ENCODE measurements at places on chromosomes 6 and 20. TPM values are rescaled to one million over a fixed set of nuclear protein-coding genes. Genes with fewer than 3 reads are reported as not detected.

The SLC12A5 gene
- 1.1 TPM for total RNA-seq

The SCRT2 gene
- not detected for total RNA-seq

- DNase-seq, result no peak
Measured at GRCh38 chr6:15061908-15062515, 183.9 kb upstream of the JARID2 start.

DNA sequence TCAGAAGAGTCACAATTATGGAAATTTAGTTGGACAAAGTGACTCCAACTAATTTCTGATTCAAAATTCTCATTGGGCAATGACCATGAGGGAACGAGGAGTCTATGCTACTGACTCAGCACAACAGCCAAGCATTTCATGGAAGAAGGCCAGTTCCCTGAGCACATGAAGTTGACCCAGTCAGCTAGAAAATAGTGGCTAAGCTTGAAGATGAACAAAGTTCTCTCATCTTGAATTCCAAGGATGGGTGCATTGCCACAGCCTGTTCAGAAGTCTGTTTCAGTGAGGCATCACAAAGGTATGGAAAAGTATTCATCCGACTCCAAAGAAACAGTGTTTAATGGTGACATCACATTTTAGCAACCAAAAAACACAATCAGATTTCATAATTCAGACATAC lies 676.9 kb downstream of the HACE1 start:
- no peak for DNase-seq

DNA sequence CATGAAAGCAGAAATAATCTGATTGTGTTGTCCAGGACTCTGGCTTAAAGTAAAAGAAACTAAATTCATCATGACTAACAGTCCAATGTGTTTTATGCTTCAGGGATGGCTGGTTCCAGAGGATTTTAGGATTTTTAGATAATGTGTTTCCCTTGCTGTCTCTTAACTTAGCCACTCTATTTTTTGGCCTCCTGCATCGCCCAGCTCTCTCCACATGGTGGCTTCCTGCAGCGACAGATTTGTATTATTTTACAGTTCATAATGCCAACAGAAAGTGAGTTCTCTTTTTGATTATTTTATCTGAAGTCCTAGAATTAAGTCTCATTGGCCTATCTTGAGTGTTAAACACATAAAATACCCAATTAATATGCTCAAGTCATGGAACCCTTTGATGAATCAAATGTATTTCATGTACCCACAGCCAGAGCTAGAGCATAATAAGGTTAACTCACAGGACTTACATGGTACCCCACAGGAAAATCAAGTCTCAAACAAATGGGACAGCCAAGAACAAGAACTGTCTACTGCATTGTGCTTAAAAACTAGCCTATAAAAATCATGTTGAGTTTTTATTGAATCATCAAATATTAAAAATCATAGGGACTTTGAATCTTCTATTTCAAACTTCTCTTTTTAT lies 582.5 kb downstream of the DOK5 start:
- no peak for DNase-seq

DNA sequence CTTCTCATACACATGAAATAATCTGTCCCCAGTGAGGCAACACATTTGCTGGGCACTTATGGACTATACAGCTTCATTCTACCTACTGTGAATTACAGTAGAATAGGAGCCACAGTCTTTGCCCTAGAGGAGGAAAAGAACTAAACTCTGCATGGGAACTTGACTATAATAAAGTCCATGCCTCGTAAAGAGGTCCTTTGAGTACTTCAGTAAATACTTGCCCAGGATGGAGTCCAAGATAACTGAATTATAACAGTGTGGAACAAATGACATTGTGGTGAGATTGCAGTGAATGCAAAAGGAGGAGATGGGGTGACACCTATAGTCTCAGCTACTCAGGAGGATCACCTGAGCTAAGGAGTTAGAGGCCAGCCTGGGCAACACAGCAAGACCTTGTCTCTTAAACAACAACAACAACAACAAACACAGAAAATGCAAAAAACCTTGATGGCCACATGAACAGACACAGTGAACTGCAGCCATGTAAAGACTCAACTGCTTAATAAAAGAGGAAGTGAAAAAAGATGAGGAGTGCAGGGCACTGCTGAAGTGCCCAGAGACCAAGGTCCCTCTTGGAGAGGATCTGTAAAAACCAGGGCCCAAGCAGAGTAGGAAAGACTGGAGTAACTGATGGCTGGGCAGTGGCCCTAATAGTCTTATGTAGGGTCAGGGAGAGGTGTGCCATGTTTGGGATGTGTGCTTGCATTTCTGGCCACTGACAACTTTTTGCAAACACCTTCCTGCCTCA lies 3.7 kb downstream of the MRPS18A start:
- DNase-seq, result no peak

DNA sequence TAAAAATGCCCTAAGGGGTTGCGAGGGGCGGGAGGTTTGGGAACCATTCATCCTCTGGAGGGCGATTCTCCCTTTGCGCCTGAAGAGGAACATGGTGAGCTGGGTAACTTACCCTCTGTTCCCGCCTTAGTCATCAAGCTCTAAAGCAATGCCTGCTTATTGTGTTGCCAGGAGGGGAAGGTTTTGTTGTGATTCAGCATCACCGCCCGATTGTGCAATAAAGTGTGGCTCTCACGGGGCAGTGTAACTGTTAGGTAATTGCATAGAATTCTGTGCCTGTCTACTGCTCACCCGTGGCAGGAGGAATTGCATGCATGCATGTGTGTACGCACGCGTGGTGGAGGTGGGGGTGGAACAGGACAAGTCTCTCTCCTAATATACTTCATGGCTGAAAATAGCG lies 95.5 kb upstream of the AGPAT4 start:
- no peak for DNase-seq

The IL20RA gene
- 19.3 TPM for total RNA-seq

- DNase-seq, result no peak
Measured at GRCh38 chr6:112216662-112217551, 37.5 kb downstream of the LAMA4 start.

The SOBP gene
- 31.3 TPM for total RNA-seq

- no peak for DNase-seq
Measured at GRCh38 chr6:82862543-82862942, 203.1 kb downstream of the UBE3D start.

The IL17A gene
- total RNA-seq, result not detected

GRCh38 chr20:60453388-60454246 lies 495.4 kb downstream of the CDH26 start:
- no peak for DNase-seq

The LY6G5C gene
- total RNA-seq, result 2.3 TPM

GRCh38 chr6:169692516-169692915 lies 9.3 kb downstream of the WDR27 start:
- DNase-seq, result no peak

- no peak for DNase-seq
Measured at GRCh38 chr6:87763901-87764300, 61.9 kb upstream of the AKIRIN2 start.

DNA sequence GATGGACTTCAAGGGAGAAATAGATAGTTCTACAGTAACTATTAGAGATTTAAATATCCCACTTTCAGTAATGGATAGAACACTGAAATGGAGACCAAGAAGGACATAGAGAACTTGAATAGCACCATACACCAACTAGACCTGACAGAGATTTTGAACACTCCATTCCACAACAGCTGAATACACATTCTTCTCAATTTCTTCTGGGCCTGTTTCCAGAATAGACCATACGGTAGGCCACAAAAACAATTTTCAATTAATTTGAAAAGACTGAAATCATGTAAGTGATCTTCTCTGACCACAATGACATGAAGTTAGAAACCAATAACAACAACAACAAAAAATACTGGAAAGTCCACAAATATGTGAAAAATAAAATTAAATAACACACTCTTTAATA lies 979.1 kb upstream of the FLRT3 start:
- DNase-seq, result no peak

- DNase-seq, result no peak
Measured at GRCh38 chr6:42042108-42042507, 8.2 kb upstream of the TAF8 start.

DNA sequence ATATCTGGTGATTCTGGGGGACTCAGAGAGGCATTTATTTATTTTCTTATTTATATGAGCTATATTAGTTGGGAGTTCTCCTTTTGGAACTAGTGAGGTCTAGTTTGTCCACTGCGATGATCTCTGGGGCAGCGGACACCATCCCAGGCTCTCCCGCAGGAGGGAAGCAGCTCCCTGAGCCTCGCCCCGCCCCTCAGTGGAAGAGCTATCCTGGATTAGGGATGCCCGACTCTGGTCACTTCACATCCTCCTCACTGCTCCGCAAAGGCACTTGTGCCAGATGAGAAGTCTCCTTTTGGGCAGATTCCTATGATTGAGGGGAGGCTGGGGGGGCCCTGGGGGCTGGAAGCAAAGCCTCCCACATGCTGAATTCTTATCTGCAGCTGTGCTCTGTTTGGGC lies 3.6 kb upstream of the MAS1 start:
- DNase-seq, result no peak

The OARD1 gene
- 10.6 TPM for total RNA-seq

The HSD17B8 gene
- total RNA-seq, result 18.4 TPM

The PRDM1 gene
- 9.2 TPM for total RNA-seq

The TCP11 gene
- 0.61 TPM for total RNA-seq

DNA sequence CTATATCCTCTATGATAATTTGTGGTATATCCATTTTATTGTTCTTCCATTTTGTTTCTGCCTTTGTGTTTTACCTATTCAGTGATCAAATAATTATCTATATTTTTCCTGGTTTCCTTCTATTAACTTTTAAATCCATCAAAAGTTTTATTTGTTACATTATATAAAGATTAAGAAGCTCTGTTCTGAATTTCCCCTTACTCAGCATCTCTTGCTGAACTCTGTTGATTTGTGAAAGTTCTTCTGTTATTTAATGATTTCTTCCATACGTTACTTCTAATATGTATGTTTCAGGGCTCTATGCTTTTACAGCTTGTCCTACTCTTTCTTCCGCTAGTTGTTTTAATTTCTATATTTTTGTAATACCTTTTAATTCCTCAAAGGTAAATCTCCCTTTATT lies 87.1 kb downstream of the LIN28B start:
- no peak for DNase-seq

DNA sequence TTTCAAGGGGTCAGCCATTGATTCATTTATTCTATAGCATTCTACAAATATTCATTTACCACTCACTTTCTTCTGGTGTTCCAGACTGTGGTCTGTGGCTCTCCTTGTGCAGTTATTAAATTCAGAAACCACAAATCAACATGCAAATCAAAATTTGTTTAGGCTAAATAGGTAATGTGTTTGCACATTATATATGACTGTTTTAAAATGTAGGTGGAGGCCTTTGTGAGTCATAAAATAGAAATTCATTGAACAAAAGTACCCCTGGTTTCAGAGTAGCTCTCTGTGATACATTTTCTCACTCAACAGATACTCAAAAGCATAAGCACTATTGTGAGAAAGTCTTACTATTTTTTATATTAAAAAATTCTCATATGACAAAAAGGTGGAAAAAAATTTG lies 385.5 kb upstream of the TSHZ2 start:
- no peak for DNase-seq

DNA sequence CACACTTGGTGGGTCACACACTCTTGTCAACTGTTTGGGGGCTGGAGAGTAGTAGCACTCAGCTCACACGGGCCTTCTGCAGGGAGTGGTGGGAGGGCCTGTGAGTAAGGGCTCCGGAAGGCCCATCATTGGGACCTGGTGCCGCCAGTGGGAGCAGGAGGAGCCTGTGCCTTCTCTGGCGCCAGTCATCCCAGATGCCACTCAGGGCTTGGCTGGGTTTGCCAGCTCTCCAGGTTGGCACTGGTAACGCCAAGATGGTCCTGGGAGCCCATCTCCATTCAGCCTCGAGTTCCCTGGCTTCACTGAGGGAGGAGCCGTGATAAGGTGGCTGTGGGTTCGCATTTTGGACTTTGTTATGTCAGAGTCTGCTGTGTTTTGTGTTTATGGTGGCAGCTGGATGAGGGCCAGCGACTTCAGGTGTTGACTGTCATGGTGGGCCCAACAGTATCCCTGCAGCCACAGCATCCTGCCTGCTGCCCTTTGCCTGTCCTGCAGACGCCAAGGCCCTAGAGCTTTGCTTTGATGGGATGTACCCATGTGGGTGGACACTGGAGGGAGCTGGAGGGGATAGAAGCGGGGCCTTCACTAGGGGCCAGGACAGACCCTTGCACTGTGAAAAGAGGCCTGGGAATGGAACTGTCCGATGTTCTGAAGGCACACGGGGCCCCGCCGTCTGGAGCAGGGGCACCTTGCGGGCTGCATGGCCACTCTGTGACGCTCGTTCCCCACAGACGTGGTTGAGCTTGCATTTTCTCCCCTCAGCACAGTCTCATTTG lies 13.3 kb upstream of the DNAJC5 start:
- DNase-seq, result no peak

- DNase-seq, result no peak
Measured at GRCh38 chr20:1822564-1823449, 72.4 kb upstream of the SIRPA start.

DNA sequence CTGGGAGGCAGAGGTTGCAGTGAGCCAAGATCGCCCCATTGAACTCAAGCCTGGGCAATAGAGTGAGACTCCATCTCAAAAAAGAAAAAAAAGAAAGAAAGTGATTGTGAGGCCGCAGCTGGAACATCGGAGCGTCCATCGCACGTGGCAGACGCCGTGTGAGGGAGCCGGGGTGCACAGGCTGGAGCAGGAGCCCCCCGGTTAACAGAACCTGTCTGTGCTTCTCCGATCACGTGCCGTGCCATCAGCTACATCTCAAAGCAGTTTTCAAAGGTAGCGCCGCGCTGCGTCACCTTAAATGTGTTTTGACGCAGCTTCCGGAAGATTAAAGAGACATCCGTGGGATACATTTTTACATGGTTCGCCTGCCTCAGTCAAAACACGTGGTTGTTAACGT lies 138.9 kb downstream of the TAF4 start:
- DNase-seq, result no peak

- no peak for DNase-seq
Measured at GRCh38 chr20:61487346-61487996, 235.4 kb downstream of the CDH4 start.

- DNase-seq, result no peak
Measured at GRCh38 chr6:92892626-92893170, 526.7 kb downstream of the EPHA7 start.

The TREM2 gene
- total RNA-seq, result 3.1 TPM

DNA sequence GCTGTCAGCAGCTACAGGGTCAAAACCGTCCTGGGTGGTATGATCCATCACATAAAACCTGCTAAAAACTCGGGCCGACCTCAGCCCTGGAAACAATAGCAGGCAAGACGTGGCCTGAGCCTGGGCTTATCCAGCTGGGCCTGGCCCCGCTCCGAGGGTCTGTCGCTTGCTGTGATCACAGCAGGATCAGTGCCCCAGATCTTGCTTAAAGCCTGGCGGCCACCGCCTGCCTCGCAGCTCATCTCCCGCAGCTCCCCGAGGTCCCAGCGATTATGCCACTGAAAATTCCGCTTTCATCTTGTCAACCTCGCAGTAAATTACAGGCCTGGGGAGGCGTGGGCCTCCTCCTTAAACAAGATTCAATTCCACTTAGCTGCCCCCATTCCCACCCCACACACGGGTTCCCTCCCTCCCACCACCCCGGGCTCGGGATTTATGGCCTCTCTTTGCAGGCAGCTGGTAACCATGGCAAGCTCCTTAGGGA lies 40.1 kb downstream of the CDH22 start:
- DNase-seq, result no peak

- DNase-seq, result no peak
Measured at GRCh38 chr6:147222160-147222838, 18.1 kb downstream of the STXBP5 start.

The TTK gene
- total RNA-seq, result not detected

GRCh38 chr6:41027799-41028560 lies 11.0 kb downstream of the UNC5CL start:
- peak; percentile 92 for DNase-seq

The MAS1 gene
- total RNA-seq, result 0.10 TPM

The FOXA2 gene
- 1.3 TPM for total RNA-seq

GRCh38 chr6:44071670-44072451 lies 55.4 kb downstream of the MRPL14 start:
- DNase-seq, result no peak
